ENCODE measurements at places on chromosomes 11 and 22.

DNA sequence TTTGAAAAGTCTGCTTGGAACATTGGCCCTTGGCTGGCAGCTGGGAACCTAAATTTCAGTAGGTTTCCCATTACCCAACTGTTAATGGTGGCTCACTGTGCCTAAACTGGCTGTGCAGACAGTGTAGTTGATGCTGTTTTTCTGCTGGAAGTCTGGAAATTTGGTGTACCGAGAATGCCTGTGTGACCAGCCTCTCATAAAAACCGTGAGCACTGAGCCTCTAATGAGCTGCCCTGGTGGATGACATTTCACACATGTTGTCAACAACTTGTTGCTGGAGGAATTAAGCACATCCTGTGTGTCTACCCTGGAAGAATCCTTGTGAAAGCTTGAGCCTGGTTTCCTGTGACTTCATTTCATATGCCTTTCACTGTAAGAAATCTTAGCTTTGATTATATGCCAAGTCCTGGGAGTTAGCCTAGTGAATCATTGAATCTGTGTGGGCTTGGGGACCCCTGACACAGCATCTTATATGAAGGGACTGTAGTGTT is 131.1 kb downstream of the LDLRAD3 start:
- no peak for DNase-seq

DNA sequence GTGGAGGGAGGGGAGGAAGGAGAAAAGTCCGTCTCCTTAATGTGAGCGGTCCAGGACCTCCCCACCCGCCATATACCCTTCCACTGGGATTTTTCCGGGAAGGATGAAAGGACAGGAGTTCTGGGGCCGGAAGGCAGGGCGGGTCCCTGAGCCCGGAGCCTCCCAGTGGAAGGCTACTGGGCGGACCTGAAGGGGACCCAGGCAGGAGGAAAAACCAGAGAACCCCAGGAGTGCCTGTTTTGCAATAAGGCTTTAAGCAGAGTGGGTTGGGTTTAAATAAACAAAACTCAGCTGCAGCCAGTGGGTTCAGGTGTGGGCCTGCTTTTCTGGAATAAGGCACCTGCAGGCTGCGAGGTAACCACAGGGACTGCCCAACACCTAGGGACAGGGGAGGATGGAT is 1.7 kb upstream of the CELSR1 start:
- no peak for DNase-seq

GRCh38 chr11:79493555-79494171 is 52.8 kb upstream of the TENM4 start:
- peak; percentile 80 for DNase-seq

DNA sequence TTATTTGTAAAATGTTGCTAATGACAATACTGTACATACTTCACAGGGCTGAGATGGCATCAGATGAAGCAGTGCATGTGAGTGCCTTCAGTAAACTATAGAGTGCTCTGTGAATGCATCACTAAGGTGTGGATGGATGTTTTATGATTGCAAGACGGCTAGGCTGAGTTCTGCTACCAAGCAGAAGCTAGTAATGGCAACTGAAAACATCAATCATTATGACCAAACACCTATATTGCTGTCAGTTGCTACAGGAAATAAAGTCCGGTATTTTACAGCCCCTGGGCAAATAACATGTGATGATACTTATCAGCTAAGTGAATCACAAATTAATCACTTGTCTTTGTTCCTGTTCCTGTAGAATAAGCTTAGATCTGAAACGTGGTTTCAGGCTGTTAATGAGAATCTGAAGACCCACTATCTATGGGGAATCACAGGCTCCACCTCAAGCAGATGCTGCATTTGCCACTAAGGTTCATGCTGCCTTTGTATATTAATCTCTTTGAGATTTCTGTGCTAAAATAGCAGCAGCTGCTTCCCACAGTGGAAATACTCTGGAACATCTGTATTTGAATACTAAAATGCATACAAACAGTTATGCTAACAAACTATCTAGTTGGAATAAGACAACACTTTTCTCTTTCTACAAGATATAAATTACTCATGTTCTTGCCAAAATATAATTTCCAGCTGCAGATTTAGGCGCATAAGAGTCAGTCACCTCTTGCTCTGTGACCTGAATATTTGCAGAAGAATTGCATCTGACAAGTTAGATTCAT is 254.0 kb upstream of the PITPNB start:
- DNase-seq, result no peak

GRCh38 chr11:126039485-126040271 is 23.0 kb downstream of the CDON start:
- no peak for DNase-seq

DNA sequence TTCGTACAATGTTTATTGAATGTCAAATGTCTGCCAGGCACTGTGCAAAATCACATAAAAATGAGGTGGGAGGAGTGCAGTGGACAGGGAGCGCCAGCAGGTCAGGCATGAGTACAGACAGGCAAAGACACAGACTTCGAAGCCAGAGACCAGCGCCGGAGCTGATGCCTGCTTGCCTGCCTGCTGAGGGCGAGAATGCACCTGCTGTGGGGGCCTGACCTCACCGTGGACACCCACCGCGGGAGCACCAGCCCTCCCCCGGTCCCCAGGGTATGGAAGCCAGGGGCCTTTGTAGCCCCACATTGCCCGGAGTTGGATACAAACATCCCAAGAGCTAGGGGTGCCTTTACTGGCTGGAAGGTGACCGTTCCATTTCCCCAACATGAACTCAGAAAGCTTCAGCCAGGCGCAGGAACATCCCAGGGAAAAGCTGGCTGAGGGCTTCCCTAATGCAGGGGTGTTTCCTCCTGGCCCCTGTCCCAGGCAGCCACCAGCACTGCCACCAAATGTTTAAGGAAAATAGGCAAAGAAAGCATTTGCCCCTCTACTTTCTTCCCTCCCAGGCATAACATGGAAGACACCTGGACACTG is 17.9 kb downstream of the IFITM10 start:
- no peak for DNase-seq

- no peak for DNase-seq
These were observed 112.3 kb downstream of the MAML2 start for GRCh38 chr11:96230686-96231085.

GRCh38 chr11:78806214-78807004 is 231.7 kb upstream of the NARS2 start:
- DNase-seq, result no peak

- DNase-seq, result no peak
These were observed 11.8 kb upstream of the APLNR start for GRCh38 chr11:57248780-57249383.

- no peak for DNase-seq
These were observed 2.2 kb downstream of the GLB1L3 start for GRCh38 chr11:134278356-134278755.

- no peak for DNase-seq
These were observed 9.6 kb upstream of the TPST2 start for GRCh38 chr22:26599505-26599904.
